ENCODE measurements at places on chromosomes 3 and 15.

DNA sequence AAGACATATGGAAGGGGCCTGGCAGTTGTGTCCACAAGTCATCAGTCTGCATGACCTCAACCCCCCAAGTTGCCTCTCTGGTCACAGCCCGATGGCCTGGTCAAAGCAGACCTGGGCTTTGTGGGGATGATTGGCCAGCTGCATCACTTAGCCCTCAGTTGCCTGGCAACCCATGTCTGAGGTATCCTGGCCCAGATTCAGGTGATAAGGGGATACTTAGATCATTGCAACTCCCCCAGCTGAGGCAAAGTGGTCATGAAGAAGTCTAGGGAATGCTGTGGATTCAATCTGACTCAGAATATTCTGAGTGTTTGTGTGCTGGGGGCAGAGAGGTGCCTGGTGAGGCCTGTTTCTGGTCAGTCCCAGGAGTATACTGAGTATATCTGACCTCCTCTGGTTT, 5.0 kb downstream of the GPR156 start:
- DNase-seq, result no peak

GRCh38 chr3:170689893-170690660, 104.2 kb upstream of the SLC7A14 start:
- no peak for DNase-seq

DNA sequence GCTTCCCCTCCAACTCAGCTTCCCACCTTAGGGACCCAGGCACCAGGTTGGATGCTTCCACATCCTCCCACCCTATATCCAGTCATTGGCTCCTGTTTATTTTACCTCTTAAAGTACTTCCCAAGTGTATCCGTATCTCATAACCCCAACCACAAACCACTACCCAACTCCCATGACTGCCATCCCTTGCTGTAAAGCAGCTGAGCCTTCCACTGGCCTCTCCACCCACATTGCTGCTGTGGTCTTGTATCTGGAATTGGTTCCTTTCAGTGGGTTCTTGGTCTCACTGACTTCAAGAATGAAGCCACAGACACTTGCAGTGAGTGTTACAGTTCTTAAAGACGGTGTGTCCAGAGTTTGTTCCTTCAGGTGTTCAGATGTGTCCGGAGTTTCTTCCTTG, 79.8 kb upstream of the HRH1 start:
- DNase-seq, result no peak

GRCh38 chr3:155556531-155556930, 188.3 kb downstream of the PLCH1 start:
- DNase-seq, result no peak

DNA sequence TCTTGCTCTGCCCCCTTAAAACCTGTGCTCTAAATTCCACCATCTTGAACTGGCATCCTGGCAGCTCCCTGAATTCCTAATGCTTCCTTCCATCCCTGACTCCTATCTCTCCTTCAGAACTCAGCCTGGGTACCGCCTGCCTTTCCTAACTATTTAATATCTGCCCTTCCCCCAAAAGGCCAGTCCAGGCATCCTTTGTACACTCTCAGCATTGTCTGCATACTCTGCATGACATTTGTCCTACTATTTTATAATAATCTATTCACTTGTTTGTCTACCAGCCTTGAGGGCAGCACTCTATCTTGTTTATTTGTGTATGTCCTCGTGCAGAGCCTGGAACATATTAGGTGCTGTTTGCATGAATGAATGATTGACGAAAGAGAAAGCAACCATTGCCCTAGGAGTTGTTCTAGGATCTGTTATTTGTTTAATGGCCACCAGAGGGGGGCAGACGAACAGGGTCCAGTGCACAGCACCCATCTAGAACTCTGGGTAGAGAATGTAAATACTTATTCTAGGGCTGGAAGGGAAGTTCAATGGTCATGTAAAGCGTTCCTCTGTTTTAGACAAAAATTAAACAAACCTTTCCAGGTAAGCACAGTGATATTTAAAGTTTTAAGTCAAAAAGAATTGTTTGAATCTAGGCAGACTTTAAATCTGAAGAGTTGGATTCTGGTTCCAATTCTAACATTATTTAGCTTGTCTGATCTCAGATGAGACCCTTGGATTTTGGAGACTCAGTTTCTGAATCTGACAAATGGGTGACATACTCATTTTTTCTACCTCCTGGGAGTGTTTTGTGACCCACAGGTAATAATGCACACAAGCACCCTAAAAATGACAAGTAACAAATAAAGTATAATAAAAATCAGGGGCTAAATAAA, 125.8 kb upstream of the GALNT15 start:
- no peak for DNase-seq

DNA sequence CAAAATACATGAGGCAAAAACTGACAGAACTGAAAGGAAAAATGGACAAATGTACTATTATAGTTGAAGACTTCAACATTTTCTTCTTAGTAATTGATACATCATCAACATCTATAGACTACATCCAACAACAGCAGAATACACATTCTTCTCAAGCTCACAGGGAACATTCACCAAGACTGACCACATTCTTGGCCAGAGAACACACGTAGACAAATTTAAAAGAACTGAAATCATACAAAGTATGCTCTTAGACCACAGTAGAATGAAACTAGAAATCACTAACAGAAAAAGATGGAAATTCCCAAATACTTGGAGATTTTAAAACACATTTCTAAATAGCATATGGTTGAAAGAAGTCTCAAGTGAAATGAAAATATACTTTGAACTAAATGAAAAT, 55.1 kb upstream of the NSMCE3 start:
- DNase-seq, result no peak

Data from thymus (tissue), 14 donors.